Thoracic aorta (tissue), 2 donors: ENCODE measurements at places on chromosomes 4 and X.

DNA sequence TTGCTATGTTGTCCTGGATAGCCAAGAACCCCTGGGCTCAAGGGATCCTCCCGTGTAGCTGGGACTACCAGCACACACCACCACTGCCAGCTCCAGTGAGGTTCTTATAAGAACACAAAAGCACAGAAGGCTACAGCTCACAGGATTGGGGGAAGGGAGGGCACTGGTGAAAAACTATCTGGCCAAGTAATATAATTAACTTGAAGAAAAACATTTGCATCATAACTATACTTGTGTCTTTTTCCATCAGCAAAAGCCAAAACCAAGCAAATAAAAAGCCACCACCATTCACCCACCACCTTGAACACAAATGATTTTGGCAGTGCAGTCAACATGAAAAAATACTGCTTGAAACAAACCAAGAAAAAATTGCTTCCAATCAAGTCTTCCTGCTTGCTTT is 188.2 kb downstream of the MAML3 start:
- no peak for DNase-seq

- no peak for DNase-seq
These were observed 995 bp downstream of the SMARCA5 start for GRCh38 chr4:143514497-143514896.

DNA sequence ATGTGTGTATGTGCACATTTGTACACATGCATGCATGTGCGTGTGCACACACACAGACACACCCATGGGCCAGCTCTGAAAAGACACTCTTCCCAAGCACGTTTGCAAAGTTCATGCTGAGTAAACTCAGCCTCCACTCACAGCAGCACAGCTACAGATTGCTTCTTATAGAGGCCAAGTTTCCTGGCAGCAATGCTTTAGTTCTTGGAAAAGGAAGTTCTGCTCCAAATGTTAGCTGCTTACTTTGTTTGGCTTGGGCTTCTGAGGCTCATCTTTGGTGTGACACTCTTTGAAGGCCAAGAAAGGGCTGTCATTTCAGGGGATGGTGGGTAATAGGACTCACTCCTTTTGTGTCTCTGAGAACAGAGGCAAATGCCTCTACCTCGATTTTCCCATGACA is 6.6 kb downstream of the PLP1 start:
- DNase-seq = no peak

- no peak for DNase-seq
These were observed 60.2 kb downstream of the KCNIP4 start for GRCh38 chr4:21888195-21888976.

DNA sequence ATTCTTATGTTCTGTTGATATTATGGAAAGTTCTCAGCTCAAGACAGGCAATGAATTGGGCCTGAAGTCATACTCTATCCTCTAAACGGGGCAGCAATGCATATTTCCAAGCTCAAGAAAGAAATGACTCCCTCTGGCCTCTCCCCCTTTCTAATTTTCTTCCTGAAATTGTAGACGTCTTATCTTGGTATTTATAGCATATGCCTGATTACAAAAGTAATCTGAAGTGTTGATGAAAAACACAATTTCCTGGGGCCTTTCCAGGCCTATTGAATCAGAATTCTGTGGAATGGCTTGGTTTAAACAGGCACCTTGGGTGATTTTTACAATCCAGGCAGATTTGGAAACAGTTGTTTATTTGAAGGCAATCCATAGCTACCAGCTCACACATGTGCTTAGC is 21.4 kb upstream of the PGRMC2 start:
- DNase-seq = no peak

GRCh38 chr4:131084997-131085396 is 1989.0 kb downstream of the C4orf33 start:
- no peak for DNase-seq

DNA sequence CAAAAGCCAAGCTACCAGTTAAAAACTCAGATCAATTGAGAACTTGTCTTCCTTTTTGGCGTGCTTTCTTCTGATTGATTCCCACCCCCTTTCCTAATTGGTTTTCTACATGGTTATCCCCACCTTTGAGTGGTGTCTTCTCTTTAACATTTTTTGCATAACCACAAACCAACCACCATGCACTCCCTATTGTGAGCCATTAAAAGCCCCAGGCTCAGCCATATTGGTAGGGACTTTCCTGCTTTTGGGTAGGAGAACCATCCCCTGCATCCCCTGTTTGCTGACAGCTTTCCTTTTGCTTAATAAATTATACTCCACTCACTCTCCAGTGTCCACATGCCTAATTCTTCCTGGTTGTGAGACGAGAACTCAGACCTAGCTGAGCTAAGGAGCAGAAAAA is 1651.4 kb upstream of the IGFBP7 start:
- no peak for DNase-seq

DNA sequence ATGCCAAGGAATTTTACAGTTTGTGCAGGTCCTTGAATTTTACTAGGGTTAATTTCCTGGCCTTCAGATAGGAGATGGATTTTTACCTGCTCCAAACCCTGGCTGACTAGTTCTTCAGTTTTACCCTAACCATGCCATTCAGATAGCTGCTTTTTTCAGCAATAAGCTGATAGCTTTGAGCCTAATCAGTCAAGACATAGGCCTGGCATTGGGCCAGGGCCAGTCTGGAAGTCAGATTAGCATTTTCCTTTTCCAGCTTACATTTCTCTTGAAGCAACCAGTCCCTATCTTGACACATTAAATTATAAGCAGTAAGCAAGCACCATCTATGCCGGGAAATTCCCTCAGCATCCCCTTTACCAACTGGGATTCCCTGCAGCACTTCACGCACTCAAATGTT is 177.1 kb downstream of the ADGRA3 start:
- no peak for DNase-seq

DNA sequence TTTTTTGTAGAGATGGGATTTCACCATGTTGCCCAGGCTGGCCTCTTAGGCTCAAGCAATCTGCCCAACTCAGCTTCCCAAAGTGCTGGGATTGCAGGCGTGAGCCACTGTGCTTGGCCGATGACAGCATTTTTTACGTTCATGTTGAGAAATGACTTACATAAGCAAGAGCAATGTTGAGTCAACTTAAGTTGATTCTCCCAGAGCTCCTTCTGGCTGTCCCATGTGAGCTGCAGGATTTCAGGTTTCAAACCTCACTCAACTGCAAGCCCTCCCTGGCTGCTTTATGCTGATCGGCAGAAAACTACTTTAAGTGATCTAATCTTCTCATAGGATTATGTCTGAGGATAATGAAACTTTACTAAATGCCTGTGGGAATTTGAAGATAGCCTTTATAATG is 86.8 kb downstream of the GC start:
- DNase-seq = no peak

DNA sequence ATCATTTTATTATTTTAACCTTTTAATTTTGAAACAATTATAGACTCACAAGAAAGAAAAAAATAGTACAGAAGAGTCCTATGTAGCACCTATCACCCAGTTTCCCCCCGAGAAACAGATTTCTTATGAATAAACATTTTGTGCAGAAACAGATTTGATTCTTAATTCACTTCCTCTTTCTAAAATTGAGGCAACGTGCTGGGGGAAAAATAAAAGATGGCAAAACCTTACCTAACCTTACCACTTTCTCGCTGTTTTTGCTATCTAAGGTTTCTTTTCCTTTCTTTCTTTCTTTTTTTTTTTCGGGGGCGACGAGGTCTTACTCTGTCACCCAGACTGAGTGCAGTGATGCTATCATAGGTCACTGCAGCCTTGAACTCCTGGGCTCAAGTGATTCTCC is 4.3 kb upstream of the CLNK start:
- no peak for DNase-seq

DNA sequence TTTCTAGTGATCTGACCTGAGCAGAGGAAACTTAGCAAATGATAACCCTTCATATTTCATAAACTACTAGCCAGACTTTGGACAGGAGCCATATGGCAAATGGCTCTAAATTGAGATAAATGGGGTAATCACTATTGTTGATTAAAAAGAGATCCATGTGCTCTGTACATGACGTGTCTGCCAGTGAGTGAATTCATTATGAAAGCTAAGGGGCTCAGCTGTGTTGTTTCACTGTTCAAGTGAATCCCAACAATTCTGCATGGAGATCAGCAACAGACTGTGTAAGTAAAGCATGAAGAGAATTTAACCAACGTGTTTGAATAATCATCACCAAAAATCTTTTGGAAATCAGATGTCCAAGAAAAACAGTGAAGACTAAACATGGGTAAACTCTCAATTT is 9.5 kb upstream of the QRFPR start:
- no peak for DNase-seq

DNA sequence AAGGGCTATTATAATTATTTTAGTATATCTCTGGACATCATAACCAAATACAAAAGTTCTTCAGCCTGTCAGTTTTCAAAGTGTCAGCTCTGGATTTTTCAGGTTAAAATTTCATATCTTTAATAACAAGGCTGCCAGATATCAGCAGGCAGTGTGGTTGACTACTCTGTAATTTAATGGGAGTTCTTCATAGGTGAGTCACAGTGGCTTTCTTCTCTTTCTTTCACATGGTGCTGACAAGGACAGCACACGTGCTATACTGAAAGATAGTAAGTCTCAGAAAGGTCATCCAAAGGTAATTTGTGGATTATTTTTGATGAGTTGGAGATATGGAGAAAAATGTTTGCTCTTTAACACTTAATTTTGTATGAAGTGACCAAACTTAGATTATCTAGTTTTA is 43.2 kb downstream of the GALNT7 start:
- no peak for DNase-seq

DNA sequence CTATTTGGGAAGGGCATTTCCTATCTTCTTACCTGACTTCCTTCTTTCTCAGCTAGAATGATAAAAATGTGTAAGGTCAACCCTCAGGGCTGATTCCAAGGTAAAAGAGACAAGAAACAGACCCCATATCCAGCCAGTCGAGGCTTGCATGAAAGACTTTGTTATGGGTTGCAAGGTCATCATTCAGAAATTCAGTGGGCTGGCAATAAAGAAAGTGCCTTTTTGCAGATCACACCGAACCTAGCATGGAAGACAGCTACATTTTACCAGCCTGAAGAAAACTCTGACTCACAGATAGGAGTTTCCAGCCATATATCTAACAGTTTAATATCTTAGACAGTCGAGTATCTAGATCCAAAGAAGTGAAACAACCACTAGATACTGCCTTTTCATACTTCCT is 87.4 kb downstream of the PDGFC start:
- DNase-seq = no peak

- peak; percentile 5 for DNase-seq
These were observed 67.6 kb upstream of the DCLK2 start for GRCh38 chr4:150010525-150011126.

GRCh38 chrX:148474030-148474429 is 26.4 kb upstream of the AFF2 start:
- no peak for DNase-seq

- no peak for DNase-seq
These were observed 14.4 kb downstream of the PPEF1 start for GRCh38 chrX:18721683-18722499.

GRCh38 chrX:154355776-154356140 is 18.7 kb downstream of the FLNA start:
- no peak for DNase-seq

- DNase-seq = no peak
These were observed 146.6 kb downstream of the ADAMTS3 start for GRCh38 chr4:72422416-72422815.

GRCh38 chr4:107808572-107808971 is 16.2 kb upstream of the SGMS2 start:
- no peak for DNase-seq

- DNase-seq = no peak
These were observed 442.7 kb downstream of the RPA4 start for GRCh38 chrX:97326456-97326855.

- no peak for DNase-seq
These were observed 191.6 kb downstream of the ANAPC10 start for GRCh38 chr4:144906181-144906925.

DNA sequence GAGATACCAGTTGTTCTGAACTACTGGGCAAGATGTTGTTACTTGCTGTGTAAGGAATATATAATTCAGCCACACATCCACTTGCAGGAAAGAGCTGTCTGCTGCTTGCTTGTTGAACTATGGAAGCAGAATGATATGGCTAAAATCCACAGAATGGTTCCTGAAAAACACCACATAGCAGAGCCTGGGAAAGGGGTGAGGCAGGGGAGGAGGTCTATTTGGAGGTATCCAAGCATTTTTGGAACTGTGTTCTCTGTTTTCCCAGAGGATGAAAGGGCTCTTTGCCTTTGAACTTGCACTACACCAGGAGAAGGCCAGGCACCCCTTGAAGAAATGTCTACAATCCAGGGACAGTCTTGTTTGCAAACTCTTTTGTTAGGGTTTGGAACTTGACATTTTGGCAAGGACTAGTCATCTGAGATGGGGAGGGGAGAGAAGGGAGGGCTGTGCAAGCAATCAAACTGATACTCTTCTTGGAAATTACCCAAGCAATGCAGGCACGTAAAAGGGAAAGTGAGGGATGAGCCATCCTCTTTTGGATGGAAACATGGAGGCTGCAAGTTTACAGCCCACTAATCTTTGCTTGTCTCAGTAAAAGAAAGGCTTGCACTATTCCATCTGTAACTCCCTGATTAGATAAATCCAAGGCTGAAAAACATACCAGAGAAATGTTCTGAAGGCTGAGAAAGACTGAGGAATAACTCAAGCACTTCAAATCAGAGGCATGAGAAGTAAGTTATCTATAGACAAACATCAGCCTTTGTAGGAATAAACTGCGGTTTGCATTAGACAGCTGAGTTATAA is 141.0 kb downstream of the TSPAN5 start:
- no peak for DNase-seq

DNA sequence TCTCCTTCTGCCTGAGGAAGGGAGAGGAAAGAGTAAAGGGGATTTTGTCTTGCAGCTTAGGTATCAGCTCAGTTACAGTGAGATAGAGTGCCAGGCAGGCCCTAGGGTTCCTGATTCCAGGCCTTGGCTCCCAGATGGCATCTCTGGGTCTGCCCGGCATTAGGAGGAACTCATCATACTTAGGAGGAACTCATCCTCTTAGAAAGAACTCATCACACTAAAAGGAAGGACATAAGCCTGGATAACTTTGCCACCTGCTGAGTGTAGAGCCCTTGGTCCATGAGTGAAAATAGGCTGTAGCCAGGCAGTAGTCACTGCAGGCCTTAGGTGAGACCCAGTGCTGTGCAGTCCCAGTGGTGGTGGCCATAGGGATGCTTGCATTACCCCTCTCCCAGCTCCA is 367.1 kb downstream of the PACRGL start:
- DNase-seq = no peak

GRCh38 chrX:147917700-147918695 is 6.3 kb downstream of the FMR1 start:
- no peak for DNase-seq
